GM18507 (cell line): ENCODE measurements at places on chromosomes 7 and 10.

DNA sequence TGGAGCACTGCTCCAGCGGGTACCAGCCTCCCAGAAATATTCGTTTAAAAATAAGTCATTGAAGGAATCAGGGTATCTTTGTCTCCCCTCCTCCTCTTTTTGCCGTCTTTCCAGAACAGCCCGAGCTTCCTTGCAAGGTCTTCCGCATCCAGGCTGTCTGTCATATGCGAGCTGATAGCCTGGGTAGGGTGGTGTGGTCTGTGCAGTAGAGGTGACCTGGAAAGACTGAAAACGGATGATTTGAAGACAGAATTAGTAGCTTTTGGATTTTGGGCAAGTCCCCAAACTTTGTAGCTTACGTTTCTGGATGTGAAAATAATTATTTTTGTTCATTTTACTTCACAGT, 480 bp downstream of the VPS50 start:
- DNase-seq = no peak

DNA sequence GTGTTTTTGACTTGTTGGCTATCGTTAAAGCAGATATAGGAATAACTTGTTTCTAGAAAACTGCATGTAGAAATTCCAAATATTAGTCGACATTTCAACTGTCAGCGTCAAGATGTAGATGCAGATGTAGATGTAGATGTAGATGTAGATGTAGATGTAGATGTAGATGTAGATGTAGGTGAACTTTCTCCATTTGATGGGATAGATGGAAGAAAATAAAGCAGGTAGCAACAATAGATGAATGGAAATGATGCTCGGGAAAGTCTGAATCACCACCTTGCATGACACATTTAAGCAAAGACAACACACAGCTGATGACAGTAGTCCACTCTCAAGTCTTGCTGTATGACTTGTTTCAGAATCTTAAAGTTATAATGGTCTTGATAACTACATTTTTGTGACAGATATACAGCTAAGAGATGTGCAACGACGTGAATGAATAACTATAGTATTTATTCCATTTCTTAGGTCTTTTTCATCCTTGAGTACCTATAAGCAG, 53.5 kb downstream of the SND1 start:
- no peak for DNase-seq

GRCh38 chr7:1385086-1385808, 74.0 kb downstream of the MICALL2 start:
- DNase-seq = no peak

DNA sequence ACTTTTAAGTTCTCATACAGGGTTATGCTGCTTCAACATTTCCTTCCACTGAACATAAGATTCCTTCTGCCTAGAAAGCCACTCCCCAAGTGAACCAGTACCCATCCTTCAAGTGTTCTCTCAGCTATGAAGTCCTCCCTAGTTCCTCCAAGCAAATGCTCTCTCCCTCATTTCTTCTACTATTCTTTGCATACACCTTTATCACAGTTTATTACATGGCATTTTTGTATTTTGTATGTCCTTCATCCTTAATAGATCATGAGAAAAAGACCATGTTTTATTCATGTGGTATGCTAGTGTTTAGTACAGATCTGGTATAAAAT, 1.9 kb downstream of the SYPL1 start:
- no peak for DNase-seq

DNA sequence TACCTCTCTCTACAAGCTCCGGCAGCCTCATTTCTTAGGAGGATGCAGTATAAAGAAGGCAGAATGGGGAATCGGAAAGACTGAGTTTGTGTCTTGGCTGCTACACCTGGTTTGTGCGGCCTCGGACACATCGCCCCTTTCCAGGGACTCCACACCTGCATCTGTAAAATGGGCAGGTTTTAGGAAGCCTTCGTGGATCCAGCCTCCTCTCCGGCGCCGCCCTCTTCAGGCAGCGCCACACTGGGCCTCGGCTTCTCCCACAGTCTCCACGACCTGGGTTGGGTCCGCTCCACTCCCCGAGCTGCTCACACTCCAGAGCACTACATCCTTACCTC, 341 bp downstream of the GOT1 start:
- DNase-seq = no peak

GRCh38 chr7:94400022-94400421, 5.3 kb downstream of the COL1A2 start:
- no peak for DNase-seq

- DNase-seq = peak; percentile 57
Measured at GRCh38 chr10:22723343-22723779, 9.0 kb upstream of the PIP4K2A start.

- no peak for DNase-seq
Measured at GRCh38 chr7:42611289-42611928, 300.5 kb downstream of the C7orf25 start.

DNA sequence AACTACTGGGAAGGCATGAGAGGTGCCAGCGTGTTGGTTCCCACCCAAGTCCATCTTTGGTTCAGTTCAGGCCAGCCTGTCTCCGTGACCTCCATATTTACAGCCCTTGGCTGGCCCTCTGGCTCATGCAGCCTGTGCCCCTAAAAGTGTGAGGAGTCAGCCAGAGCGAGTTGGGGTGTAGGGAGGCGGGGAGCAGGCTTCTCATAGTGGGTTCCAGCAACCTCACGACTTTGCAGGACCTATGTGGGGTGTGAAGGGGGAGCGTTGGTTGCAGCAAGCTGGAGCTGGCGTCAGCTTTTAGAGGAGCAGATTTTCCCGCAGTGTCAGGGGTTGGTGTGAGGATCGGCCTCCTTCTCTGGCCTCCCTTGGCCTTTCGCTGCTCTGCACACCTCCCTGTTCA, 9.8 kb downstream of the TSPAN14 start:
- DNase-seq = no peak

- DNase-seq = no peak
Measured at GRCh38 chr10:3566627-3567026, 218.4 kb downstream of the KLF6 start.

DNA sequence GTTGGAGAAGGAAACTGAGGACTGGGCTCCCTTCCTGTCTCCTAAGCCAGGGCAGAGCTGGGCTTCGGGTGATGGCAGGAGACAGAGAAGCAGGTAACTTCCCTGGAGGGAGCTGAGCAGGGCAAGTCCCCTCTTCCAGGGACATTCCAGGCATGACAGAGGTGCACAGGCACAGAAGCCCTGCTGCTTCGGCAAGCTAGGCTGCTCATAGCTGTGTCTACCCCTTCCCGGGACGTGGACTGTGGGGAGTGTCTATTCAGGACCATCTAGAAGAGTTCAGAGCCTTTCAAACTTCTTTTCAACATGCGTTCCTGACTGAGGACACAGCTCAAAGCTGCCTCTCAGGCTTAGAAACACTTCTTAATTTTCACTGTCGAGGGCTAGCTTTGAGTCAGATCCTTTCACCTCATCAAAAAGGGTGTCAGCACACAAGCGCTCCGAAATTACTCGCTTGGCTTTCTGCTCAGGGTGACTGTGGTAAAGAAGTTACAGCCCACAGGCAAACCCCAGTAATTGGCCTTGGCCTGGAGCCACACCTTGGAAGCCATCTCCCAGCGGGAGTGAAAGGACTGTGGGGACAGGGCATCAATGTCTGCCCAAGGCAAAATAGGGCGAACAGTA, 63.7 kb upstream of the STEAP1B start:
- DNase-seq = no peak

- DNase-seq = no peak
Measured at GRCh38 chr10:100340948-100341847, 5.8 kb upstream of the SCD start.

- DNase-seq = peak; percentile 9
Measured at GRCh38 chr10:78991187-78991586, 77.6 kb upstream of the ZMIZ1 start.

DNA sequence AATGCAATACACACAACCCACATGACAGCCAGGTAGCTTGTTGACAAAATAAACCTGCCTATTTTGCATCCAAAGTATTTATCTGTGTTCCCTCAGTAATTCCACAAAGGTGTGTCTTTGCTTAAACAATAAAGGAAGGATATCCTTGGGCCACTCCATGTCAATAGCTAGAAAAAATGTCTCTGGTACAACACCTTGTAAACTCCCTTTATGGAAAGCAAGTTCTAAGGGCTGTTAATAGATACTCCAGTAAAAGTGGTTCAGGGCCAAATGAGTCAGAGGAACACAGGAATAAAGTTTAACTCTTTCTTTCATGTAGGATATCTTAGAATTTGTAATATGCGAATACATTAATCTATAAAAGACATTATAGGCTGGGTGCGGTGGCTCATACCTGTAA, 96.9 kb upstream of the LRRTM3 start:
- DNase-seq = no peak

DNA sequence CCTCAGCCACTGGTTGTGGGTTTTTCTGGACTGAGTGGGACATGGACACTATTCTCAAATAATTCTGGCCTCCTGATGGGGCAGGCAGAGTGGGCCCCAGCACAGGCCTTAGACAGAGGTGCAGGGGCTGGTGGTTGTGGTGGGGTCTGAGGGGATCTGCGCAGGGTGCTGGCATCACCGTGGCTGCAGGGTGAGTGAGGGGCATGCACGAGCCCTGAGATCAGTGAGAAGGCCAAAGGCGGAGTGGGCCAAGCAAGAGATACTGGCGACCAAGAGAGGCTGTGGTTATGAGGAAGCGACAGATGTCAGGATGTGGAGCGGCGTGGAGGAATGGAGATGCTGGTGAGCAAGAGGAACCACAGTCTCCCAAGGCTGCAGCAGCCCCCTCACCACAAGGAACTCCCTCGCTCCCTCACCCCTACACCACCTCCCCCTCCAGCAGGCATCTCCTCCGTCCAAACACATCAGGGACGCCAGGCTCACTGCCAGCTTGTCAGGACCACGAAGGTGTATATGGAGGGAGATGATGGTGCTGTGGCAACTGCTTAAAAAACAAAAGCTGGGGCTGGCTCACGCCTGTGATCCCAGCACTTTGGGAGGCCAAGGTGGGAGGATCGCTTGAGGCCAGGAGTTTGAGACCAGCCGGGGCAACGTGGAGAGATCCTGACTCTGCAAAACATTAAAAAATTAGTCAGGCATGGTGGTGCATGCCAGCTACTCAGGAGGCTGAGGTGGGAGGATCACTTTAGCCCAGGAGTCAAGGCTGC, 9.6 kb downstream of the PRF1 start:
- no peak for DNase-seq

GRCh38 chr7:143499246-143499645, 21.6 kb downstream of the TAS2R41 start:
- DNase-seq = no peak

GRCh38 chr10:110898391-110898790, 20.6 kb downstream of the BBIP1 start:
- DNase-seq = no peak

DNA sequence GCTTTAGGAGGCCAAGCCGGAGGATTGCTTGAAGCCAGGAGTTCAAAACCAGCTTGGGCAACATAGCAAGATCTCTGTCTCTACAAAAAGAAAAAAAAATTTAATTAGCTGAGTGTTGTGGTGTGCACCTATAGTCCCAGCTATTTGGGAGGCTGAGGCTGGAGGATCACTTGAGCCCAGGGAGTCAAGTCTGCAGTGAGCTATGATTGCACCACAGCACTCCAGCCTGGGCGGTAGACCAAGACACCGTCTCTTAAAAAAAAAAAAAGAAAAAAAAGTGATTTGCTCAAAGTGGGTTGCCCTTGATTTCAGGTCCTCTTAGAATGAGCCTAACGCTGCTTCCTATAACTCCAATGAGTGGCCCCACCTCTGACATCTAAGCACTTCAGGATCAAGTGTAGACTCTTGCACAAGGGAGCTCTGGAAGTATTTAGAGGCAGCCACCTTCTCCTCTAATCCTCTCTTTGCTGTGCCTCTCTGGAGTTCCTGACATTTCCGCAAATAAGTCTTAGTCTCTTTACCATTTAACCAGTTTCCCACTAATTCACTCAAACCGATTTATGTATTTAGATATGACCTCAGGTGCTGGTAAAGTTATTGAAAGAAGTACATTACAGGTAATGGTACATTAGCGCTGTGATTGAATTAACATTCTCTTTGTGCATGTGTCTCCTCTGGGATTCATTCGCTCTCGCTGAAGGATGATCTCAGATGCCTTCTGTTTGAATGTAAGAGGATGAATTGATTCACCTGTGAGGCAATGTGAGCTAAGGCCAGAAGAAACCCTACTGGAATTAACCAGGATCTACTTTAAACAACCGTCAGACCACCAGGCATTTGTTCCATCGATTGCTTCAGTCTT, 60.8 kb upstream of the CELF2 start:
- no peak for DNase-seq

GRCh38 chr10:121070275-121071070, 219.3 kb downstream of the WDR11 start:
- DNase-seq = no peak

GRCh38 chr10:119325131-119325530, 117.8 kb downstream of the GRK5 start:
- no peak for DNase-seq

DNA sequence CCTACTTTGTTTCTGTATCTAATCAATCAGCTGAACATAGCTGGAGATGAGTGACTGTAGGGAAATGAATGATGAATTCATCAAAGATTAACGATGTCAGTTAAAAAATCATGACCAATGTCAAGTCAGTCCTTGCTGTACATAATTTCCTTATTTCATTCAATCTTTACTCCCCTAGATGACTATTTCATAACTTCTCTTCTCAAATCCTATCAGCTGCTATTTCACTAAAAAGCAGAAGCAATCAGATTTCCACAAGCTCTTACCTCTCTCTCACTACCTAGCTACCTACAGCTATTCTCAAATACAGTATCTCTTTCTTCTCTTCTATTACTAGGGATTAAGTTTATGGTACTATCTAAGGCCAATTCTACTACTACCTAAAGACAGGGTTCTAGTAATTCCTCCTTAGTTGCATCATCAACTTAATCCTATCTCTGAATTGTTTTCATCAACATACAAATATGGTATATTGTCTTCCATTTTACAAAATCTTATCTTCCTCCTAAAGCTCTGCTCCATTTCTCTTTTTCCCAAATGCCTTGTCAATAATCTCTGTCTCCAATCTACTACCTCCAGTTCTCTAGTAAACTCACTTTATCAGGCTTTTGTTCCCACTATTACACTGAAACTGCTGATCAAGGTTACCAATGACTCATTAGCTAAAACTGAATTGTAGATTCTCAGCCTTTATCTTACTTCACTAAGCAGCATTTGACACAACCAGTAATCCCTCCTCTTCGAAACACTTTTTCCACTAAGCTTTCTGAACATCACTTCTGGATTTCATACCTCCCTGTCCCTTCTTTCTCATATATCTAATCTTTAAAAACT, 28.4 kb downstream of the JMJD1C start:
- no peak for DNase-seq

DNA sequence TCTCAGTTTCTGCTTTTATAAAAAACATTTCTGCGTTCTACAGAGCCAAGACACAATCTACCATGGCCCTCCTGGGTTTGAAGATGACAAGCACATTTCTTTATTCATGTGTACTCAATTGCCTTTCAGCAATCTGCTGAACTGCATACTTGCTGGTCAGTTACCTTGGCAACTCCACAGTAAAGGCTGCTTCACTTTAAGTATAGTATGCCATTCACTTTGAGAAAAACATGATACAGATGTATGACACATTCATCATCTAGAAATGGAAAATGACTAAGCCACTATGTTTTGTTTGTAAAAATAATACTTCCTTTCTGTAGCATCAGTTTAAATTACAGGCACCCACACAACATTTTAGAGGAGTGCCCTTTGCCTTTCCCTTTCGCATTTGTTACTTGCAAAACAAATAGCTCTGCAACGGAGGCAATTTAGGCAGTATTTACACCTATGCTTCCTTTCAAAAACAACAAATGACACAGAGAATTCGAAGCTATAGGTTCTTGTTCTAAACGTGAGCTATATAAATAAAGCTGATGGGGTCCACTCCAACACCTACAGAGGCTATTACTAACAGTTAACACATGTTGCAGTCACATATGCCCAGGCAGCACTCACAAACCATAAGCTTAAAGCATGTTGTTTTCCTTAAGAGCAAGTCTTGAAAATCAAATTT, 23.5 kb downstream of the SGCE start:
- DNase-seq = no peak
